ENCODE measurements at places on chromosomes 4 and X.

DNA sequence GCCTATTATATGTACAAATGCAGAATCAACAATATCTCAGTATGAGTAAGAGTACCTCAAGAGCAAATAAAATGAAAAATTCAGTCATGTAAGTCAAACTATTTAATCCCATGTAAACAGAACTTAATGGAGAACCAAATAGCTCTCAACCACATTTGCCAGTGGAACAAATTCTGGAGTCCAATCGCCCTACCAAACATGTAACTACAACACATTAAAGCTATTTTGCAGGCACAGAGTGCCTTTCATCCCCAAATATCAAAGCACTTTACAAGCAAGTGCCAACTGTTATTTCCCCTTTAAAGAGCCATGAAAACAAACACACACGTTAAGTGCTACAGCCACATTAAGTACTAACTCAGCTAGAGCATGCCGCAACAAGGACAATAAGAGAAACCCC is 51.3 kb downstream of the PCDH19 start:
- peak; percentile 63 for DNase-seq

GRCh38 chr4:76545226-76545884 is 110.3 kb downstream of the SHROOM3 start:
- DNase-seq = no peak

- no peak for DNase-seq
These were observed 158.1 kb upstream of the MAMLD1 start for GRCh38 chrX:150205011-150205410.

- DNase-seq = no peak
These were observed 1.3 kb downstream of the FAM149A start for GRCh38 chr4:186105647-186106321.
